ENCODE measurements at places on chromosomes 3 and 15. TPM values are rescaled to one million over a fixed set of nuclear protein-coding genes. Genes with fewer than 3 reads are reported as not detected.

IL17RD gene
- polyA plus RNA-seq: 14.3 TPM

FRMD4B gene
- 78.7 TPM for polyA plus RNA-seq

RETNLB gene
- polyA plus RNA-seq: not detected

CIP2A gene
- 20.2 TPM for polyA plus RNA-seq

SLC24A5 gene
- polyA plus RNA-seq: 0.35 TPM

MLF1 gene
- polyA plus RNA-seq: 85.6 TPM

SH2D7 gene
- polyA plus RNA-seq: 0.58 TPM

LEKR1 gene
- polyA plus RNA-seq: 2.3 TPM

POPDC2 gene
- 5.5 TPM for polyA plus RNA-seq

PTH1R gene
- polyA plus RNA-seq: 102 TPM

STAC gene
- 0.60 TPM for polyA plus RNA-seq

DNA sequence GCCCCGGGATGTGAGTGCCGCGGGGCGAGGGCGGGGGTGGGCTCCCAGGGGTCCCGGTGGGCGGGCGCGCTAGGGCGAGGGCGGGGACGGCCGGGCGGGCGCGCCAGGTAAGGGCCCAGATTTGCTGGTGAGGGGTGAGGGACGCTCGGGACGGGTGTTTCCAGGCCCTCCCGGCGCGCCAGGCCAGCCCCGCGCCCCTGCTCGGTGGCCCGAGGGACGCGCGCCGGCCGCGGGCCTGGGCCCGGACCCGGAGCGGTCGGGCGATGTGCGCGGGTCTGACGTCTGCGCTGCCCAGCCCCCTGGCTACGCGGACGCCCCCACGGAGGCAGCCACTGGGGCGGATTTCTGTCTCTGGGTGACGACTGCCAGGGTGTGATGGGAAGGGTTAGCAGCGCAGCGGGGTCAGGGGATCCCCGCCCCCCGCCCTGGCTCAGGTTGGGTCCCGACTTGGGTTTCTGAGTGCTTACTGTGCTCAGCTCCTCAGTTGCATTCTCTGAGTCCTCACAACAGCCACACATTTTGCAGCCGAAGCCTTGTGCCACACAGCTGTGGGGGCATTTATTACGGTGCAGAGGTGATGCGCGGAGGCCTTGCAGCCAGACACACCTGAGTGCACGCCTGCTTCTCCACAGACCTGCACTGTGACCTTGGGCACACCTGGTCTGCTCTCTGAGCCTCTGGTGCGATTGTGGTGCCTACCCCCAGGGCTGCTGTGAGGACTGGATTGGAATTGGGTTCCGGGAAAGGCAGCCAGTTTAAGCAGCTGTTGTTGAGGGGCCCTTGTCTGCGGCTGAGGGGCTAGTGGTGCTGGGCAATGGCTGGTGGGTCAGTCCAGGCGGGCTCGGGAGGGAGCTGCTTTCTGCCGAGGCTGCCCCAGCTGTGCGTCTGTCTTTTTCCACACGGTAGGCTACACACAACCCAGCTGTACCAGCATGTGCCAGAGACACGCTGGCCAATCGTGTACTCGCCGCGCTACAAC lies 523 bp downstream of the HDAC11 start:
- DNase-seq: no peak

DNA sequence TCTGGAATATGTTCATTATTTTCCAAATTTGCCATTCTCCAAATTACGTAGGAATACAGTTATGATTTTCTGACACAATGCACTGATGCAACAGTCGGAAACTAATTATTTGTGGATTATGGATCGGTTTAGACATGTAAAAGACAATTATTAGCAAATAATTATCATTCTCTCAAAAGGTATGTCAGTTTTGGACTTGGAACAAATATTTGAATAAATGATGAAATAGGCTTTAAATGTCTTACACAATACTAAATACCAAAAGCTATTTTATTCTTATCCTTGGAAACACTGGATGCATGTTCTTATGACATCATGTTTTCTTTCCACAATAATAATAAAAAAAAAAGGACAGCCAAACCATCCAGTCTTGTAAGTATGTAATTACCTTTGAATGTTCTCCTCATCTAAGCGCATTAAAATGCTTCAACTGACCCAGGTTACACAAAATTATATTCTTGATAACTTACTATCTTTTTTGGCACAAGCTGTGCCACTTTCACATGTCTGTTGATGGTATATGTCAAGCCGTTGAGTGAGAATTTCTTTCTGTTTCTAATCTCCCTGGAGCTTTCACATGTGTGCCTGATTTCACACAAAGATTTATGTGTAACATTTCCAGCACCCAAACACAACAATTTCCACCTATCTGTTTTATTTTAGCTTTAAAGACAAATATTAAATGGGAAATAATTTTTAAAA lies 238.5 kb upstream of the ZNF385D start:
- no peak for DNase-seq

- DNase-seq: peak; percentile 71
Measured at GRCh38 chr15:99424978-99425656, 140.7 kb upstream of the MEF2A start.

GRCh38 chr3:123374016-123374415 lies 74.9 kb downstream of the ADCY5 start:
- DNase-seq: no peak

GRCh38 chr3:119726909-119727308 lies 24.1 kb downstream of the CFAP91 start:
- DNase-seq: no peak

GRCh38 chr3:78792212-78792611 lies 975.6 kb downstream of the ROBO1 start:
- no peak for DNase-seq

- no peak for DNase-seq
Measured at GRCh38 chr3:141600331-141600730, 113.5 kb downstream of the RASA2 start.

DNA sequence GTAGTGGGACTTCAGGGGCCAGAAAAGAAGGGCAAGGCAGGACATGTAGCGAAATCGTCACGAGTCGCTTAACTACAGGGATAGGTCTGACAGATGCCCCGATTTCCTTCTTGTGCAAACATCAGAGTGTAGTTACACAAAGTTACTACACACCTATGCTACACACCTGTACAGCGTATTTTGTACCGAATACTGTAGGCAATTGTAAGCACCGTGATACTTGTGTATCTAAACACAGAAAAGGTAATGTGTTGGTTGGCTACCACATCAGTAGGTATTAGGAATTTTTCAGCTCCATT lies 515 bp upstream of the MTHFS start:
- no peak for DNase-seq

GRCh38 chr3:113825090-113825489 lies 13.5 kb upstream of the GRAMD1C start:
- DNase-seq: no peak

DNA sequence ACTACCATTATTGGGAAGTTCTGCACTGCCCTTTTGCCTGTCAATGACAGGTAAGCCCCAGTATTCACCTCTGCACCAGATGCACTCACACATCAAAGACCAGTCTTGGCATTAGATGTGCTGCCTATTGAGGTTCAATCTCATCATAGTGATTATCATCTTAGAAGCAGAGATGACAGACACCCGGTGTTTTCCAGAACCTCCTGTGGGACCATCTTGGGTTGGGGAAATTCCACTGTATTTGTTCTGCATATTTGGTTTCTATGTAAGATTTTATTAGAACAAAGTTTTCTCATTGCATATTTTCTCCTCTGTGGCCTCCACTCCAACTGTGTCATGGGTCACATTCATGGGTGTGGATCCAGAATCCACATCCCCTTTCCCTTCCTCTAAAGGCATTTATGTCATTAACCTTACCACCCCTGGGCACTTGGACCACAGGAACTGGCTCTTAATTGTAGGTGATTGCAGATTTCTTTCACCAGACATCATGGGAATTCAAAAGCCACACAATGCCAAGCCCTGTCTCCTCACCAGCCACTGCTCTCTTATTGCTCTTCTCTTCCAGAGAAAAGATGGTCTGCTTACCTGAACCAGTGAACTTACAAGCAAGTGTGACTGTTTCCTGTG lies 31.2 kb downstream of the PLA1A start:
- no peak for DNase-seq

GRCh38 chr3:136343873-136344555 lies 93.9 kb downstream of the PCCB start:
- DNase-seq: no peak

- DNase-seq: no peak
Measured at GRCh38 chr3:158765518-158766205, 33.4 kb upstream of the RARRES1 start.

- no peak for DNase-seq
Measured at GRCh38 chr15:49148298-49148697, 7.1 kb downstream of the COPS2 start.

DNA sequence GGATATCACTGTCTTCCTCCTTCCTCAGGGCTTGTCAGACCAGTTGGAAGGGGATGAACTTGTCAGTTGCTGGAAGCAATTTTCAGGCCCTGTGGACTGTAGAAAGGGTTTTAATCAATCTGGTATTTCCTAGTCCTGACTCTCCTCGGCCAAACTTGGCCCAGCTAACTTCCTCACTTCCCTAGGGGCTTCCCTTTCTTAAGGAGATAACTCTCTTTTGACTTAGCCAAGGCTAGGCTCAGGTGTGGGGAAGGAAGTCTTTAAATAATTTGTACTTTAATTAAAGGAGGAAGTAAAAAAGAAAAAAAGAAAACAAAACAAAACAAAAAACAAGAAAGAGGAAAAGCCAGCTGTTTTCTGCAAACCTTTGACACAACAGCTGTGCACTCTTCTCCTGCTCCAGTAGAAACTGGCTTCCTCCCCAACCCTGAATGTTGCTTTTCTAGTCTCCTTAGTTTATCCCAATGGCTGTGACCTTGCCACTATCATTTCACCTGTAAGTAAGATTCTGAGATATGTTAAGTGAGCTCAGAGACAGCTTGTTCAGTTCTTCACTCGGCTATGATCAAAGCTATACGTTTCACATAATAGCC lies 53.0 kb upstream of the ST3GAL6 start:
- DNase-seq: no peak

- DNase-seq: no peak
Measured at GRCh38 chr3:101984356-101984755, 135.0 kb downstream of the NFKBIZ start.

GRCh38 chr15:70432924-70433495 lies 330.3 kb downstream of the UACA start:
- DNase-seq: no peak

- DNase-seq: no peak
Measured at GRCh38 chr3:141955175-141955574, 78.7 kb downstream of the ATP1B3 start.

DNA sequence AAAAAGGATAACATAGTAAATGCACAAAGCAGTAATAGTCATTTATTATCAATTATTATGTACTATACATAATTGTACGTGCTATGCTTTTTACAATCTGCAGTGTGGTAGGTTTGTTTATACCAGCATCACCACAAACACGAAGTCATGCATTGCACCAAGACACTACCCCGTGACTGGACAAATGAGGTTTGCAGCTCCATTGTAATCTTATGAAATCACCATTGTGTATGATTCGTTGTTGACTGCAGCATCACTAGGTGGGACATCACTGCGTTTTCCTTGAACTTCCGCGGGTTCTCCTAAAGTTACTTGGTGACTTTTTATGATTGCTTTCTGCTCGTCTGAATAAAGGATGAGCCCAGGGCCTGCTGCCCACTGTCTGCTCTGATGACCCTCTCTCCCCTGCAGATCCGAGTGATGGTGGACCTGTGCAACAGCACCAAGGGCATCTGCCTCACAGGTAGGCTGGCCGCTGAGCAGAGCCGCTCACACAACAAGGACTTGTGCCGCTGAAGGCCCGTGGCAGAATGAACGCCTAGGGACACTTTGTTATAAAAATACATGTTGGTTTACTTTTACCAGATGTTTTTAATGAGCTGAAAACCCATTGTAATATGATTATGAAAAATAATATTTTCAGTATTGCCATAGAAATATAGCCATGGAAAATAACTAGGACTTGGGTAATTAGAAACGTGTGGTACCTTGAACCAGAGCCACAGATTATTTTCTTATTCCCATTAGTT lies 35.8 kb downstream of the GLDN start:
- DNase-seq: no peak

DNA sequence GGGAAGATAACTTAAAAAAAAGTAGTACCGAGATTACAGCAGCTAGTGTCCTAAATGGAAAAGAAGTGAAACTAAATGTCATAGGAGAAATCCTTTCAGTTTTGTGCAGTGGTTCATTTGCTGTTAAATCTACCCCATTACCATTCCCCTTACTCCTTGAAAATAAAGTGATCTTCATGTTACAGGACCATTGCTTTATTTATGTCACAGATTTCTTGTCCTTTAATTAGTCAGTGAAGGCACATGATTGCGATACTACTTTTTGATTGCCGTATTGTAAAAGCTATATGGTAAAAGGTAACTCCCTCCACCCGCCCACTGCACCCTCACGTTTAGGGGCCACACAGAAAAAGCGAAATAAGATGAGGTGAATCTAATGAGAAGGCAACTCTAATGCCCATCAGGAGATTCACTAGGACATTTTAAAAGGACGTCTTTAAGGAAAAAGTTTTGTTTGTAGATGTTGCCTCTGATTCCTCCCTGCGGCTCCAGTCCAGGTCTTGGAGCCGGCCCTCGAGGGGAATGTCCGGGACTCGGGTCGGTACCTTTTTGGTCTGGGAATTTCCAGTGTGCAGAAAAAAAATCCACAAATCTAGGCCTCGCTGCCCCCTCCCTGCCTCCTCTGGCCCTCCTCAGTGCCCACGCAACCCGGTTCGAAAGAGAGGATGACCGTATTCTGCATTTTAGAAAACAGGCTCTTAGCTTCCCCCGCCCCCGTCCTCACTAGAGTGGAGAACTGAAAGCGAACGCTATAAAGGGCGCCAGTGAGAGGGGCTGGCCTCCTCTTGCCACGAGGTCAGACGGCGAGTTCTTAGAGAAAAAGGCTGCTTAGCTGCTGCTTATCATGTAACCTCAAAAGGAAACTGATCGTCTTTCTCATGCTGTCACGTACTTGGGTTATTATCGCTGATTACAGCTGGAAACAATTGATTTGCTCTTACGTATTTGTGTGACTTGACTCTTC lies 21.8 kb upstream of the NFKBIZ start:
- DNase-seq: peak; percentile 85

DNA sequence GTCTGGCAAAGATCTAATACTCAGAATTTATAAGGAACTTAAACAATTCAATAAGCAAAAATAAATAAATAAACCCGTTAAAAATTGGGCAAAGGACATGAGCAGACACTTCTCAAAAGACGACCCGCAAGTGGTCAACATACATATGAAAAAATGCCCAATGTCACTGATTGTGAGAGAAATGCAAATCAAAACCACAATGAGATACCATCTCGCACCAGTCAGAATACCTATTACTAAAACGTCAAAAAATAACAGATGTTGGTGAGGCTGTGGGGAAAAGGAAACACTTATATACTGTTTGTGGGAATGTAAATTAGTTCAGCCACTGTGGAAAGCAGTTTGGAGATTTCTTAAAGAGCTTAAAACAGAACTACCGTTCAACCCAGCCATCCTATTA lies 188.0 kb upstream of the MRPL3 start:
- DNase-seq: no peak
